Peyer's patch (tissue), 4 donors: ENCODE measurements at places on chromosomes 3 and 15. TPM values are rescaled to one million over a fixed set of nuclear protein-coding genes. Genes with fewer than 3 reads are reported as not detected.

DNA sequence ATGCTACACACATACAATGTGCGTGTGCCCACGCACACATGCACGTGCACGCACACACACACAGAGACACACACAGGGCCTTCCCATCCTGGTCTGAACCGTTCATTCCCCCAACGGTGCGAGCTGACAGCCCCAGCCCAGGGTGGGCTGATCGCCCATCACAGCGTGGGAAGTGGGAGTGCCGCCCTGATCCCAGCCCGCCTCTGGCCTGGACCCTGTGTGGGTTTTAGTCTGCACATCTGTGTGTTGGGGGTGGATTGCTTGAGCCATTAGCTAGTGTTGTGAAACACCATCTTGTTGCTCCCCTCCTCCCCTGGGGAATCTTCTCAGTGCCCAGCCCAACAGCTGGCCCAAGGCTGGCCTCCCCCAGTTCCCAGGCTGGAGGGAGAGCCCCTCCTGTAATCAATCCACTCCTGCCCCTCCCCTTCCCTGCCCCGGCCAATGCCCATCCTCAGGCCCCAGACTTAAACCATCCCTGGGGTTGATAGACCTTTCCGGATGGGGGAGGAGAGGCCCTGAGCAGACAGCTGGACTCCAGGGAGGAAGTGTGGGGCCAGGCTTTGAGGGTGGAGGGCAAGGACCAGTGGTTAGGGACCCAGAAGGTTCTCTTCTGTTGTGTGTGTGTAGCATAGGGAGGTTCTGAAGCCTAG is 8.3 kb downstream of the SEMA3G start:
- no peak overlapping the region for H3K27ac ChIP-seq
- no peaks in the 10 kb centered on the region for H3K4me1 ChIP-seq
- H3K36me3 ChIP-seq, result no peaks in the 10 kb centered on the region
- H3K27me3 ChIP-seq, result no peaks in the 10 kb centered on the region

DNA sequence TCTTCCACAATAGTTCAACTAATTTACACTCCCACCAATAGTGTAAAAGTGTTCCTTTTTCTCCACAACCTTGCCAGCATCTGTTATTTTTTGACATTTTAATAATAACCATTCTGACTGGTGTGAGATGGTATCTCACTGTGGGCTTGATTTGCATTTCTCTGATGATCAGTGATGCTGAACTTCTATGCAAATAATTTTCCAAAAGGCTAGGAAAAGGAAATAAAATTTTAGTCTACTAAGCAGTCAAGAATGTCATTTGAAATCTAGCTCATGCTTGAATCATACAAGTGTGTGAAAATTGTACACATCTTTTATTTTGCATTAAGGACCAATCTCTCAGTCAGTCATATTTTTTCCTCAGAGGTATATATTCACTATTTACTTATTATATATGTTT is 101.7 kb upstream of the UBP1 start:
- no peak for DNase-seq
- no peaks in the 10 kb centered on the region for H3K4me1 ChIP-seq
- H3K4me3 ChIP-seq, result no peak overlapping the region
- H3K36me3 ChIP-seq, result no peaks in the 10 kb centered on the region

DNA sequence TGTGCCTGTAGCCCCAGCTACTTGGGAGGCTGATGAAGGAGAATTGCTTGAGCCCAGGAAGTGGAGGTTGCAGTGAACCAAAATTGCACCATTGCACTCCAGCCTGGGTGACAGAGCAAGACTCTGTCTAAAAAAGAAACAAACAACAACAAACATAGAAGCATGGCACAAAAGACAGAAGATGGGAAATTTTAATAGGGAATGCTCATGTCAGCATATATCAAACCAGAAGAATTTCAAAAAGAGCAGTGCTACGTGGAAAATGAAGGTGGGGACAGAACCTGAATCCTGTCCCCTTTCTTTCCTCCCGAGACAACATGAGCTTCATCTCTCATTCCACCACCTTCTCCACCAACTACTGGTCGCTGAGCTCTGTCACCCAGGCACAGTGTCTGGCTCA is 46.3 kb upstream of the MFGE8 start:
- no peak overlapping the region for H3K27ac ChIP-seq
- DNase-seq, result no peak
- H3K36me3 ChIP-seq, result no peaks in the 10 kb centered on the region

Gene LIPC
- 8.9 TPM for total RNA-seq

- H3K36me3 ChIP-seq, result no peaks in the 10 kb centered on the region
- no peak overlapping the region for H3K4me3 ChIP-seq
- no peaks in the 10 kb centered on the region for H3K27me3 ChIP-seq
- H3K4me1 ChIP-seq, result peaks cover 5% of the 10 kb centered on the region
- DNase-seq, result no peak
These were observed 29.7 kb upstream of the POLG start for GRCh38 chr15:89364341-89364740.

Gene ACKR4
- total RNA-seq, result 7.2 TPM

Gene MRPL46
- 23.3 TPM for total RNA-seq

DNA sequence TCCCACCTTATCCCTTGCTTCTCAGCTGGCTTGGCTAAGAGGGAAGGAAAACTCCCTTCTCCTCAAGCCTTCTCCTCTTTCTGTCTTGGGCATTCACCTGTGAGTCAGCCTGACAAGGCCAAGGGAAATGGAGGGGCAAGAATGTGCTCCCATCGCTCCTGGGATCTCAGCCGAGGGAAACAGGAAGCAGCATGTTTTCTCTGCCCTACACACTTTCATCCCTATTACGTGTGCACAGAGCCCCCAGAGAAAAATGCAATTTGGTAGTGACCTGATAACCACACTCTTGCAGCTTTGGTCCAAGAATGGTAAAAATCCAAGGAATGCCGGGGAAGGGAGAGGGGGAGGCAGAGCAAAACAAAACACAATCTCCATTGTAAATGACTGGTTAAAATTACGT is 32.9 kb upstream of the MTMR10 start:
- H3K27ac ChIP-seq, result no peak overlapping the region
- no peaks in the 10 kb centered on the region for H3K27me3 ChIP-seq
- H3K4me3 ChIP-seq, result no peak overlapping the region
- no peak for DNase-seq

DNA sequence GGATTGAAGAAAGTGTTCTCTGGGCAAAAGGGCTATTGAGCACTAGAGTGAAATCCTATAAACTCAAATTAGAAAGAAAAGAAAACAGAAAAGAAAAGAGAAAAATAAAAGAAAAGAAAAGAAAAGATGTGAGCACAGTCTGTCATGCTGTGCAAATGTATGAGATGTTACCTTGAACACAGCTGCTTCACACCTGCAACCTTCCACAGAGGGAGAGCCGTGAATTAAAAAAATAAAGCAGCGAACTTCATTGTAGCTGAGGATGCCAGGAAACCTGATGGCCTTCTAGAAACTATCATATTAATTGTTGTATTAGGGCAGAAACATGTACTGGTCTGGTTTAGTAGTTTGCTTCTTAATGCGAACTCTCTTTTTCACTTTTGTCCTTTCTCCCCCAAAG is 88.0 kb upstream of the SATB1 start:
- no peaks in the 10 kb centered on the region for H3K27me3 ChIP-seq
- DNase-seq, result no peak
- H3K4me3 ChIP-seq, result no peak overlapping the region
- H3K27ac ChIP-seq, result no peak overlapping the region

Gene LCTL
- total RNA-seq, result not detected

- H3K4me1 ChIP-seq, result no peaks in the 10 kb centered on the region
- no peak for DNase-seq
- no peaks in the 10 kb centered on the region for H3K36me3 ChIP-seq
- no peak overlapping the region for H3K27ac ChIP-seq
- no peak overlapping the region for H3K4me3 ChIP-seq
These were observed 498.4 kb downstream of the FHIT start for GRCh38 chr3:60752809-60753208.
